Fibroblast of skin of right quadriceps (primary cell): ENCODE measurements at places on chromosomes 11 and 22.
A peak's percentile ranks its signal among the peaks of the same experiment; 100 is the strongest.

DNA sequence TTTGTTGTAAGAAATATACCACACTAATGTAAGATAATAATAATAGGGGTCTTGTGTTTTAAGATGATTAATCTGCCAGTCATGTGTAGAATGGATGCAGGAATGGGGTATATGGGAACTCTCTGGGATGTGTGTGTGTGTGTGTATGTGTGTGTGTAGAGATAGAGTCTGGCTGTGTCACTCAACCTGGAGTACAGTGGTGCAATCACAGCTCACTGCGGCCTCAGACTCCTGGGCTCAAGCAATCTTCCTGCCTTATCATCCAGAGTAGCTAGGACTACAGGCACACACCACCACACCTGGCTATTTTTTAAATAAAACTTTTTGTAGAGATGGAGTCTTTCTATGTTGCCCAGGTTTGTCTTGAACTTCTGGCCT is 11.5 kb upstream of the PANX1 start:
- DNase-seq, result no peak

GRCh38 chr22:20834725-20835124 is 23.9 kb downstream of the PI4KA start:
- no peak for DNase-seq

- DNase-seq, result no peak
These were observed 38.4 kb upstream of the TP53I11 start for GRCh38 chr11:44988981-44989635.

DNA sequence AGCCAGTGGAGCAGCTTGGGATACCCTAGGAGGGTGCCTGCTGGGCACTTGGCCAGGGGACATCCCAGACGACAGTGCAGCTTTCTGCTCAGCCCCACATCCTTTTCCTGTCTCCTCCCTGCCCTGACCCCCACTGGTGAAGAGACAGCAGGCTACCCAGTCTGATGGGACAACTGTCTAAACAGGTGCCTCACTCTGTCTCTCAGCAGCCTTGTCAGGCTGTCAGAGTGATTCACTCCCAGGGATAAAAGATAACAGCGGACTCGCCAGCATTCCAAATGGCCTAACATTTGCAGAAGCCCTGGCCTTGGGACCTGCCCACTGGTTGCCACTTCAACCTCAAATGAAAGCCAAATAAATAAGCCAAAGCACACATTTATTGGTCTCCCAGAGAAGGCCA is 318.6 kb upstream of the PLET1 start:
- no peak for DNase-seq

GRCh38 chr22:19730198-19730597 is 6.9 kb downstream of the GP1BB start:
- no peak for DNase-seq

DNA sequence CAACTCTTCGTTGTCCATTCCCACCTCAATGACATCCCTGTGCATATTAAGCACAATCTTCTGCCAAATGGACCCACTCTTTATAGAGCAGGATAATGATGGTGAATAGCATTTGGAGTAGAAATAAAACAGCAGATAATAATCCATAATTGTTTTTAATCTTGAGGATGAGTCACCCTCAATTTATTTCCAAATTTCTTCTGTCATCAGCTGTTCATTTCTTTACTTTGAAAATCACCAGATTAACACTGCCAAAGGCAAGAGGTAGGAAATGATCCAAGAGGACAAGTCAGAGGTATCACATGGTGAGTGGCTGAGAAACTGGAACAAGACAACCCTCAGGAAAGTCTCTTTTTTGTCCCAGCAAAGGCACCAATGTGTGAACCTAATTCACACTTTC is 7.3 kb upstream of the AMBRA1 start:
- DNase-seq, result no peak

DNA sequence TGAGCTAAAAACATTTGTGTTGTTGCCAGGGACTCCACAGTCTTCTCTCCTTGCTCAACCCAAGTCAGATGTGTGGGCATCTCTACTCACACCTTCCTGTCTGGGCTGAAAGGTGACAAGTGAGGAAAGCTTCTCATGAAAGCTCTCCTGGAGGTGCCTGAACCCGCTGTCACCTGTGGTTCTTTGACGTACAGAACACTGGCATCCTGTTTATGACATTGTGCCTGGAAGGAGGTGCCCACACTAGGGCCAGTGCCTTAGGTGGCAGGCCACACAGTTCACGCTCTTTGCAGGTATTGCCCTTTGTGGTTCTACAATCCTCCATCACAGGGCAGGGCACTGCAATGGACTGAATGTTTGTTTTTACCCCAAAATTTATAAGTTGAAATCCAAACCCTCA is 108.5 kb downstream of the CD44 start:
- no peak for DNase-seq

DNA sequence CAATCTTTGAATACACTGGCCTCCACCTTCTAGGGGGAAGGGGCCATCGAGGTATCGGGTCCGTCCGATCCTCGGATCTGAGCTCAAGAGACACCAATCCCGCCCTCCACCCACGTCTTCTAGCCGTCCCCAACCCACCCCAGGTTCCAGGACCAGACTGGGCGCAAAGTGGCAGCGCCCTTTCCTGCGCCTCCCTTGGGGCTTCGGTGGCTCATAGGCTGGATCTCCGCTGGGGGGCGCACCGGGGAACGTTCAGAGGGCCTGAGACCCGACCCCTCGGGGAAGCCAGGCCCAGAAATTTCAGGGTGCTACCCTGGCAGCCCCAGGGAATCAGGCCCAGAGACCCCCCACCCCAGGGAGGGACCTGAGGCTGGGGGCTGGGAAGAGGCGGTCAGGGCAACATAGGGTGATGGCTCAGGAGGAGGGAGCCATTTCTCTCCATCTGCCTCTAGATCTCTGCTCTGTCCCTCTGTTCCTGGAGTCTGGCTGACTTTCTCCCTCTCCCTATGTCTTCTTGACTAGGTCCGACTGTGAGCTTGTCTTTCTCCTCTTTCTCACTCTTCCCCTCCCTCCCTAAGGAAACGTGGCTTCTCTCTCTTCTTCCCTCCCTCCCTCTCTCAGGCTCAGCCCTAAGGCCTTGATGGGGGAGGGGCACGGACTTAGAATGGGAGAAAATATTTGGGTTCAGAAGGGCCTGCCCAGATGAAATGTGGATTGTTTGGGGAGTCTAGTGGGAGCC is 1.1 kb downstream of the CREB3L1 start:
- peak; percentile 63 for DNase-seq

GRCh38 chr22:36492109-36492508 is 10.7 kb upstream of the TXN2 start:
- DNase-seq, result no peak

GRCh38 chr11:71130106-71130505 is 122.3 kb downstream of the SHANK2 start:
- no peak for DNase-seq

DNA sequence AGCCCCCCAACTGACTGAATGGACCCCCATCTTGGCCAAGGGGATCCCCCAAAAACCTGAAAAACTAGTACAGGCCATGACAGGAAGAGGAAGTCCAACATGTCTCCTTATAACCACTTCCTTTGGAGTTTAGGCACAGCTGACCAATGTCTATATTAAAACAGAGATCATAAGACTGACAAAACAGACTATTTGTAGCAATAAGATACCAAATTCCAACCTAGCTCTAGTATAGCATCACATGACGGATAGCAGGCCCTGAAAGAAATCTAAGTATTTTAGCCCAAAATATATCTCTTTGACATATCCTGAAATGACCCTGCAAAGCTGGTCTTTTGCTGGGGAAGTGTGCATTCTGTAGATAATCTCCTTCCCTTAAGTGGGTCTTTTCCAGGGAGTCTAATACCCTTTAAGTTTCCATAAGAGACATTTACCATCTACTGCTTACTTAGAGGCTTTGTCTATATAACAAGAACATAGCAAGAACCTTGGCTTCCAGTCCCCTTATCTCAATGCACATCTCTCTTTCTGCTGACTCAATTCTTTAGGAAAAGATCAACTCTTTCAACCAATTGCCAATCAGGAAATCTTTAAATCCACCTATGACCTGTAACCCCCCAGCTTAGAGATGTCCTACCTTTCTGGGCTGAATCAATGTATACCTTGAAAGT is 34.9 kb upstream of the ACER3 start:
- no peak for DNase-seq

GRCh38 chr22:43928908-43929307 is 5.3 kb downstream of the PNPLA3 start:
- no peak for DNase-seq

DNA sequence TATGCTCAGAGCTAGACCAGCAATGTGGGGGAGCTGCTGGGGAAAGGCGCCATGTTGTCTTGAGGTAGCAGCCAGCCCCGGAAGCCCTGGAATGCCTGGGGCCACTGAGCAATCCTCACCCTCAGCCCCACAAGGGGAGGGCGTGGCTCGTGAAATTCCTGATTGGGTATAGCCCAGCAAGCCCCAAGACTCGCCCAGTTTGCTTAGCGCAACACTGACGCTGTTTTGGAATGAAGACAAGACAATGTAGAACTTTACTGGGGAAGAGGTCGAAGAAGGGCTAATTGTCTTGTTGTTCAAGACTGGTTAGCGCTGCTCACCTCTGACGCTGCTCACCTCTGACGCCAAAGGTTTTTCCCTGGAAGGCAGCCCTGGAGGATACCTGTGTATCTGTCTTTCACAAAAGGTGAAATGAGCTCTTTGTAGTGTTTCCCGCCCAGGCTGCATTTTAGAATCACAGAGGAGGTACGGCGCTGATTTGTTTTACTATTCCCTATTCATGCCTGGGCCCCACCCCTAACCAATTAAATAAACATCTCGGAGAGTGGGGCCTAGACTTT is 47.6 kb downstream of the ST3GAL4 start:
- DNase-seq, result no peak

DNA sequence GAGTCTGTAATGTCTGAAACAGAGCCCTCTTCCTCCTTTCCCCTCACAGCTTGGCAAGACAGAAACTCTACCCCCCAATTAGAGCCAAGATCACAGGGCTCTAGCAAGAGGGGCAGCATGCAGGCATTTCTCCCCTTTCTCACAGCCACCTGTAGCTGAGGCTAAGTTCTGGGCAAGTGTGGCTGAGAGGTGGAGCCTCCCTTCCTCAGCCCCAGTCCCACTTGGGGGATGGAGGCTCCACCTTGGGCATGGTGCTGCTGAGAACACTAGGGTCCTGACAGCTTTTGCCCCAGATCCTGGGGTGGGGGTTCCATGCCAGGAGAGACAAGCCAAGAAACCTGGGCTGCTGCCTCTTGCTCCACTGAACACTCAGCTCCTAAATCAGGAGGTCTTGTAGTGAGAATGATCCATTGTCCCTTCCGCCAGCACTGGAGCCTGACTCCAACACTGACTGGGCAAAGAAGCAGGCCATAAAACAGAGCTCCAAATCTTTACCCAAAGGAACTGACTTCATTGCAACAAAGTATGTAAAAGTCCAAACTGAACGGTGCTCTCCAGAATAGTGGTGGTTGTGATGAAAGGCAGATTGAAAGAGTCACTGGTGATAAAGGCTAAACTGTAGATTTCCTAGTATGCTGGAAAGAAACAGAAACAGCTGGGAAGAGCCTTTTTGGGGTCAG is 25.6 kb downstream of the NARS2 start:
- no peak for DNase-seq

DNA sequence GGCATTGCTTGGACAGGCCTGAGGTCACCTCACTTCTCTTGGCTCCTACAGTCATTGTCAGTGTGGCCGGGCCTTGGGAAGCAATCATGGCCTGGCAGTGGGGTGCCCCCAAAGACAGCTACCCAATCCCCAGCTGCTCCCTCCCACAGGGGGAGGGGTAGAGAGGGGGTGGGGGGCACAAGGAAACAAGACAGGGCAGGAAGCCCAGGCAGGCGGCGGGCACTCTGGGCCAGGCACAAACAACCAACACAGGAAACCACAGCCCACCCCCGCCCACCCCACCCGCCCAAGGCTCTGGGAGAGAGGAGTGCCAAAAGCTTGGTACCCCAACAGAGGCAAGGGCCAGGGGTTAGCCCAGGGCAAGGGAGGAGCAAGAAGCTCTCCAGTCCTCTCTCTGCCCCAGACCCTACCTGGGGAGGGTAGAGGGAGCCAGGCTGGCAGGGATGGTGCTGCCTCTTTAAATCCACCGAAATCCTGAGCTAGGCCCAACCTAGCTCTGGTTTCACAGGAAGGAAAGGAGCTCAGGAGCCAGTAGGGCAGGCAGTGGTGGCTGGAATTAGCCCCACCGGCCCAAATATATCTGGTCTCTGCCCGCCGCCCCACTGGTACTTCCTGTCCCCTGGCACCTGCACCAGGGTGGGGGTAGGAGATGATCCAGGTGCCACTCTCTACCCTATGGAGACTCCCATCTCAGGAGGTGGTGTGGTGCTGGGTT is 12.2 kb downstream of the BCL9L start:
- DNase-seq, result no peak

- DNase-seq, result no peak
These were observed 5.0 kb upstream of the ANO1 start for GRCh38 chr11:70072861-70073755.

DNA sequence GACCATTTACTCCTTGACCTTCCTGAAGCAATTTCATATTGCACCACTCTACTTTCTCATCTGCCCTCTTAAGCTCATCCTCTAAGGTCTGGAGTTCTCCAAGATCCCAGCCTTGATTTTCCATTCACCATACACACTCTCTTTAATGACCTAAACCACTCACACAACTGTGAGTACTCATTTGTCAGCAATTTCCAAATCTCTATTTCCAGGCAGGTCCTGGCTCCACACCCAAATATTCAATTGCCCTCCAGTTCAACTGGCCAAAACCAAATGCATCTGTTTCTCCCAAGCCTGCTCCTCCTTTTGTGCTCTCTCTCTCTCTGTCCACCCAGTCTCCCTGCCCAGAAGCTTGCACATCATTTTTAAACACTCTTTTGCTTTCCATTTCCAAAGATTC is 39.6 kb downstream of the NEU3 start:
- no peak for DNase-seq

DNA sequence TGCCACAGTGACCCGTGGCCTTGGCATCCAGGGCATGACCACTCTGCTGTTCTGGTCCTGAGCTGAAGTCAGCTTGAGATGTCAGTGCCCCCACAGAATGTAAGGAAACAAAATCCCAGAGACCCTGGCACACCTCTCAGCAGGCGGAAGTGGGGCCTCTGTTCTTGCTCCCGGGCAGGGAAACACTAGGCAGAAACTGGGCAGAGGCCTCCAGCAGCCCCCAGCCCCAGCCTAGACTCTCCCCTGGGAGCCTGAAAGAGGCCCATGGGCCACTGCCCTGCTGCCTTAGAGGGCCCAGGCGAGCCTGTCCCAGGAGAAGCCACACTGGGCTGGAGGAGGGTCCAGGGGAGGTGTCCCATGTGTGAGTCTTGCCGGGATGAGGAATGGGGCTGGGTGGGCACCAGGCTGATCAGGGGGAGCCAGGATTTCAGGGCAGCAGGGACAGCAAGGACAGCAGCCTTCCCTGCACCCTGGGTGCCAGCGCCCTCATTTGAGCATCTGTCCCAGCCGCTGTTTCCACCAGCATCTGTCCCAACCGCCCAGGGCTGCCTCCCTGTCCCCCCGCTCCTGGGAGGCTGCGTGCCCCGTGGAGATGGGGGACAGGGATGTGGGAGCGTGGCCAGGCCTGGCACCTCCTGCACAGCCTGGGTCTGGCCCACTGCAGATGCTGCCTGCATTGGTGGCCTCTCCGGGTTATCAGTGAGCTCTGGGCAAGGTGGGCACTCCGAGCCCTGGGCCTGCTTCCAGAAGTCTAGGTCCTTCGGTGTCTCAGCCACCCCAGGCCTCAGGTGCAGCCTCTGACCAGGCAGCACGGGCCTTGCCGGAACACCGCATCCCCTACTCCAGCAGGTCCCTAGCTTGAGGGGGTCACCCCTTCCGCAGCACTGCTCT is 1072.4 kb downstream of the BRD1 start:
- no peak for DNase-seq
